ENCODE measurements at places on chromosomes 3 and 15.

DNA sequence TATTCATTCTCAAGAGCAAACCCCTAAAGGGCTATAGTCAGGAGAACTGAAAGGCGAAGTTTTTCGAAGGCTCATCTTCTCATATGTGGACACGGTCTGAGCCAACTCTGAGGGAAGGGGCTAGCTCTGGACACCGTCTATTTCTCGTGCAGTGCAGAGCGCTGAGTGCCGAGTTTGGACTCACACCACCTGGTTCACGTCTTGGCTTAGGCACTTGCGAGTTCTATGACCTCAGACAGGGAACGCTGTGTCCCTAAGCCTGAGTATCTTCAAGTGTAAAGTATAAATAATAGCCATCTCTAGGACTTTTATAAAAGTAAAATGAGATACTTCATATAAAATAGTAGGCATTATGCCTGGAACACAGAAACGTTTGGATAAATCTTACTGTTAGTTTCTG, 223.7 kb downstream of the FMN1 start:
- DNase-seq, result no peak

DNA sequence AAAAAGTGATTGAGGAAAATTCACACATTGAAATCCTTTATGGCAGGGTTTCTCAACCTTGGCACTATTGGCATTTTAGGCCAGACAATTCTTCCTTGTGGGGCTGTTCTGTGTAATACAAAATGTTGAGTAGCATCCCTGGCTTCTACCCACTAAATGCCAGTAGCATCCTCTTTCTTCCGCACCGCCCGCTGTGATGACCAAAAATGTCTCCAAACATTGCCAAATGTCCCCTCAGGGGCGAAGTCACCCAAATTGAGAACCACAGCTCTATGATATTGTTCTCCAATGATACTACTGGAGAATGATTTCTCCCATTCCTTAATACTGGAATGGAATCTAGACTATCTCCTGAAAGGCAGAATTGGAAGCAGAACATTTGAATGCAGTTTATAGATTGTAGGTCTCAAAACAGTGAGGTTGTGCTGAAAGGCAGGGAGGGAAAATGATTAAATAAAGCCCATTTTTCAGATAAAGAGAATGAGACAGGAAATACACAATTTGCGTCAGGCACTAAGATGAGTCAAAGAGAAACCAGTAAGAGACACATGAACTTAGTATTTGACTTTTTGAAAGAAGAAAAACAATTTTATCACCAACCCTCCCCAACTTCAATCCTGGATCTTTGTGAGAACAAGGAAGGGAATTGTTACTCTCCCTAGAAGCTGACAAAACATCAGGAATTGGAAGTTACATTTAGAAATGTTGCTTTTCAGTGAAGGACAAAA, 101.6 kb upstream of the TNIK start:
- DNase-seq, result no peak

DNA sequence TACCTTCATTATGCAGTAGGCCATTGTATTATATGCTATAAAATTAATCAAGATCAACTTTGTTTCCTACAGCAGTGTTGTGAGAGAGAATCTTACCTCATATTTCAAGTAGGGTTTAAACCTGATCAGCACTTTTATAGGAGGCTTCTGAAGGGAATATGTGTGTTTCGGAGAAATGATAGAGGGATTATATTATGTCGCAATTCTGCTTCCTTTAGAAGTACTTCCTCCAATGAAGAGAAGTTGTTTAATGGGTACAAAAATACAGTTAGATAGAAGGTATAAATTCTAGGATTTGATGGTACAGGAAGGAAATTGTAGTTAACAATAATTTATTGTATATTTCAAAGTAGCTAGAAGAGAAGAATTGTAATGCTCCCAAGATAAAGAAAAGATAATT, 54.9 kb downstream of the NSUN3 start:
- no peak for DNase-seq

GRCh38 chr3:31918179-31919150, 62.6 kb downstream of the OSBPL10 start:
- no peak for DNase-seq

GRCh38 chr3:136171097-136171542, 25.0 kb downstream of the MSL2 start:
- DNase-seq, result no peak

- no peak for DNase-seq
These were observed at the start of gene SLC24A5 for GRCh38 chr15:48120745-48121144. SLC24A5 (plus strand) TSS chr15:48120990; CDS start chr15:48121045, 55 bp downstream.

DNA sequence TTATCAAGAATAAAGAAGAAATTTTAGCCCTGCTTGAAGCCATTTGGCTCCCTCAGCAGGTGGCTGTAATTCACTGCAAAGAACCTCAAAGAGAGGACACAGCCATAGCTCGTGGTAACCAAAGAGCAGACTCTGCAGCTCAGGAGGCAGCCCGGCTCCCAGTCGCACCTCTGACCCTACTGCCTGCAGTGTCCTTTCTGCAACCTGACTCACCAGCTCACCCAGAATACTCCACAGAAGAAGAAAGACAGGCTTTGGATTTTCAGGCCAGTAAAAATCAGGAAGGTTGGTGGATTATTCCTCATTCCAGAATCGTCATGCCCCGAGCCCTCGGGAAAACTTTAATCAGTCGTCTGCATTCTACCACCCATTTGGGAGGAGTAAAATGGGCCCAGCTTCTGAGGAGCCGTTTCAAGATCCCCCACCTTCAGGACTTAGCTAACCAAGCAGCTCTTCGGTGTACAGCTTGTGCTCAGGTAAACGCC, 38.6 kb downstream of the ZBTB11 start:
- DNase-seq, result no peak

- DNase-seq, result no peak
These were observed 180.5 kb downstream of the OPA1 start for GRCh38 chr3:193773266-193774220.

DNA sequence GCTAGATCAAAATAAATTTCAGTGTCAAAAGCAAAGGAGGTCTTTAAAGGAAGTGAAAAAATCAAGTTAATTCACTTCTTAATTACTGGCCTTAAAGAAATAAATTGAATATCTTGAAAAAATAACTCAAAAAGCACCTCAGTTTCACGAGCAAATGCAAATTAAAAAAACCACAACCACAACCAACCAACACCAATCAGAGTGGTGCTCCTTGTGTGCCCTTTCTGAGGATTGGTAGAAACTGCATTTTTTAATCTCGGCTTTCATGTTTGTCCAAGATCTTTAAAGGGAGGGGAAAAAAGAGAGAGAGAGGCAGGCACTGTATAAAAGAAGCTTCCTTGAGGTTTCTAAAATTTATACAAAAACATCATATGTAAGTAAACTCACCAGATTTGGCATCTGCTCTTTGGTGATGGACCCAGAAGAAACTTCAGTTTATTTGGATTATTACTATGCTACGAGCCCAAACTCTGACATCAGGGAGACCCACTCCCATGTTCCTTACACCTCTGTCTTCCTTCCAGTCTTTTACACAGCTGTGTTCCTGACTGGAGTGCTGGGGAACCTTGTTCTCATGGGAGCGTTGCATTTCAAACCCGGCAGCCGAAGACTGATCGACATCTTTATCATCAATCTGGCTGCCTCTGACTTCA, at the start of gene GPR15:
Gene GPR15 (plus strand): TSS at position 357 of the 653 bp plus-strand sequence. CDS start 56 bp downstream, at position 413.
- DNase-seq, result no peak

DNA sequence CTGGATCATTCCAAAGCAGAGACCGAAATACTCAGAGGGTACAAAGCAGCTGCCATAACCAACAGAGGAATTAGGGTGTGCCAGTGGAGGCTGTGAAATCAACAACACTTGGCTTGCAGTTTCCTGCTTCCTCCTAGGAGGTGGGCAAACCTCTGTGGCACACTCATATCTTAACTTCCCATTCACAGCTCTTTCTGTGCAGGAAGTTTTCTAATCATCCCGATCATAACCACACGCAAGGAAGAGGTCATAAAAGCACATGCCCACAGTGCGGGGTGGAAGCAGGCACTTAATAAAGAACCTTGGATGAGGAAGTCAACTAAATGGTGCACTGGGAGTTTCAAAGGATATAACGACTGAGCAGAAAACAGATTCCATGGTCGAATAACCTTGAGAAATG, 5.1 kb downstream of the SCAMP2 start:
- DNase-seq, result no peak

DNA sequence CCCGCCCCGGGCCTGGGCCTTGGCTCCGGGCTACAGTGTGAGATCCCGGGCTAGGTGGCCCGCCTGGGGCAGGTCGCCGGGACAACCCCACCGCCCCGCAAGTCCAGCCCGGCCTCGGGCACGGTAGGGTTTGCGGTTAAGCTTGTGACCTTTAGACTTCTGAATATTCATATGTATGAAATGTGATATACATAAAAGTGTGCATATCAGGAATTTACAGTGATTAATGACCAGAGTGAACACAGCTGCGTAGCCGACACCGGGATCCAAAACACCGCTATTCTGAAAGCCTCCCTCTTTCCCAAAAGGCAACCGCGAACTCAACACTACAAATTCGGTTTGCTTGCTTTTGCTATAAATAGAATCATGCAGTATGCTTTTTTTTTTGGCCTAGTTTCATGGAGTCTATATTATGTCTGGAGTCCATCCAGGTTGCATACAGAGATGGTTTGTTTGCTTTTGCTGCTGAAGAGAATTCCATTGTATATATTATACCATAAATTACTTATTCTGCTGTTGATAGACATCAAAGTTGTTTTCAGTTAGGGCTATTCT, 636 bp upstream of the SNRPA1 start:
- DNase-seq, result no peak

GRCh38 chr3:124688581-124689454, 41.4 kb upstream of the UMPS start:
- peak; percentile 45 for DNase-seq

GRCh38 chr3:45516829-45517228, 77.7 kb upstream of the LIMD1 start:
- DNase-seq, result no peak

- DNase-seq, result no peak
These were observed 176.1 kb upstream of the TLE3 start for GRCh38 chr15:70273808-70274207.

- no peak for DNase-seq
These were observed 230.1 kb downstream of the CLSTN2 start for GRCh38 chr3:140164922-140165590.
